Brain microvascular endothelial cell (primary cell): ENCODE measurements at places on chromosomes 12 and 14.

DNA sequence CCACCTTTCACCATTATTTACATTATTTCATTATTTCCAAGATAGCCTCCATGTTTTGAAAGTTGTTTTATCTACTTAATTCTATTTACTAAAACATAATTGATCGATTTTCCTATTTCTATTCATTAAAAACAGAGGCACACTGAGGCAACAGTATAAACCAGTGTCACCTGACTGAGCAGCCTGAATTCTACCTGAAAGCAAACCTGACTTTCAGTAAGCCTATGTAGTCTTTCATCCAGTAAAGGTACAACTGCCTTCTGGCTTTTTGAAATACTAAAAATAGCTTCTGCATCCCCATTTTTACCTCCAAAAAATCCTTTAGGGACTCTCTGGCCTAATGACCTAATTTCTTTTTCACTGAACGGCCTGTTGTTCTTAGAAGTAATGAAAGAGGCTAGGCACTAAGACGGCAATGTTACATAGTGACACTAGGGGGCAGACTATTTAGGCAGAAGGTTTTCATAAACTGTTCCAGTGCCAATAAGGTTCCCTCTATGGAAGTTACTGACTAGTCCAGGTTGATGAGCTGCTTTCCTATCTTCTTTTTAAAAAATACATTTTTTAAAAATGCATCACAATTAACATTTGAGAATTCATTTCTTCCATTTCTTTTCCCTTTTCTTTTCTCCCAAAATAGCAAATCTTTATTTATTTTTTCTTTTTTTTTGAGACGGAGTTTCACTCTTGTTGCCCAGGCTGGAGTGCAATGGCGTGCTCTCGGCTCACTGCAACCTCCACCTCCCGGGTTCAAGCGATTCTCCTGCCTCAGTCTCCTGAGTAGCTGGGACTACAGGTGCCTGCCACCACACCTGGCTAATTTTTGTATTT, 17.5 kb downstream of the ANAPC5 start:
- DNase-seq: peak; percentile 47

GRCh38 chr12:96534339-96534738, 45.0 kb downstream of the CFAP54 start:
- DNase-seq: peak; percentile 14

- DNase-seq: peak; percentile 71
These were observed 5.4 kb downstream of the SLC15A4 start for GRCh38 chr12:128818065-128819022.

DNA sequence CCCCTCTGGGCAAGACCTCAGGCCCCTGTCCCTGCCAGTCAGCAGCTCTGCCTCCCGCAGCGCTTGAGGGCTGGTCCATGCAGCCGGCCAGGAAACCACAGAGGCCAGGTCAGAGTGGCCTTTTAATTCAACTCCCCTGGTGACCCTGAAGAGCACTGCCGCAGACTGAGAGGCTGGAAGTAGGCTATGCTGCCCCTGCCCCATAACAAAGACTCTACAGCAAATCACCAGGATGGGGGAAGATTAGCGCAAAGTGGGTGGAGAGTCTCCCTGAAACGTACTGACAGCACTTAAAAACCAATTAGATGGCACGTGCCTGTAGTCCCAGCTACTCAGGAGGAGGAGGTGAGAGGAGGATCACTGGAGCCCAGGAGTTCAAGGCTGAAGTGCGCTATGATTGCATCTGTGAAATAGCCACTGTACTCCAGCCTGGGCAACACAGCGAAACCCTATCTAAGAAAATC, 70.5 kb downstream of the ITPK1 start:
- DNase-seq: no peak

GRCh38 chr12:127509066-127509778, 757.7 kb upstream of the TMEM132C start:
- peak; percentile 76 for DNase-seq

- DNase-seq: no peak
These were observed 239.3 kb downstream of the MED13L start for GRCh38 chr12:116037941-116038837.

DNA sequence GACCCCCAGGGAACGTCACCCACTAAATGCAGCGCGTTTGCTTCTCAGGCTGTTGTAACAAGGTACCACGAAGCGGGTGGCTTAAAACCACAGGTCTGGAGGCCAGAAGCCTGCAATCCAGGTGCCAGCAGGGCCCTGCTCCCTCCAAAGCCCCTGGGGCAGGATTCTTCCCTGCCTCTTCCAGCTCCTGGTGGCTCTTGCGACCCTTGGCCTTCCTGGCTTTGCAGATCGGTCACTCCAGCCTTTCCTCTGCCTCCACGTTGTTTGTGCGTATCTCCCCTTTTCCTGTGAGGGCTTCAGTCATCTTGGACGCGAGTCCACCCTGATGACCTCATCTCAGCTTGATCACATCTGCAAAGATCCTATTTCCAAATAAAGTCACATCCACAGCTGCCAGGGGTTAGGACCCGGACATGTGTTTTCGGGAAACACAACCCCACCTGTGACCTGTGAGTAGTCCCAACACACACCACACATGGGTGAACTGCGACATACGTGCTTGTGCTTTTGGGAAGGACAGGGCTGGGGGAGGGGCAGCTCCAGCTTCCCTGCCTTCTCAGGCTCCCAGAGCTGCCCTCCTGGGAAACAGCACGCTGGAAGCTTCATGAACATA, 114.5 kb upstream of the NCOR2 start:
- peak; percentile 55 for DNase-seq

DNA sequence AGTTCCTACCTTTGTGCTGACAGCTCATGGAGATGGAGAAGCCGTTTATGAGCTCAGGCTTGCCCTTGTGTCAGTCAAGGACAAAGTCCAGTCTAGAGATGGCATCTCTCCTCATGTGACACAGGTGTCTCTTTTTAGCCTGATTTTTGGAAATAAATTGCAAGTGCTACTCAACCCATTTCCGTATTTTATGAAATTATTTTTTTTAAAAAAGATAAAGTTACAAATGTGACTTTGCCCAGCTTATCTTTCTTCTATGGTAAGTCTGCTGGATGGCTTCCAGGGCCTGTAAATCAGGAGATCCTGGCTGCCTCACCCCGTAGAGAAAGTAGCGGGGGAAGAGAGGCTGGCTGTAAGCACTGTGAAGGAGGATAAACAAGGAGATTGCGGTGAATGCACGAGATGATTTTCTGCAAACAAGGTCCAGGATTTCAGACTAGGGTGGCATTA, 169.7 kb downstream of the MYRFL start:
- DNase-seq: no peak

GRCh38 chr12:111196532-111196931, 172.4 kb downstream of the PHETA1 start:
- no peak for DNase-seq

- peak; percentile 8 for DNase-seq
These were observed 158.8 kb upstream of the PRMT8 start for GRCh38 chr12:3332188-3332587.

DNA sequence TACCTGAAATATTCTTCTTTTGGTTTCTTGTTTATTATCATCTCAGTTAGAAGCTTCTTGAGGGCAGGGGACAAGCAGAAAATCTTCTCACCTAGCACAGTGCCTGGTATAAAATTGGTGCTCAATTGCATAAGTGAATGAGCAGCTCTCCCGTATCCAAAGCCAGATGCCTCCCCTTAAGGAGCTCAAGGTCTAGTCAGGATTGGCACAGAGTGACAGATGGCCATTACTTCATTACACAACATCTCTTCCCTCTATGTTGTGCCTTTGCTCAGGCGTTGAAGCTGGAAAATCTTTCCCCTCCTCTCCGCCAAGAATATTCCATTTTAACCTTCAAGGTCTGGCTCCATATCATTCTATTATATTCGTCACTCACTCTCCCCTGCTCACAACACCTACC, 3.6 kb downstream of the SLC4A8 start:
- DNase-seq: no peak

- DNase-seq: no peak
These were observed 397.7 kb downstream of the MDGA2 start for GRCh38 chr14:47277703-47278102.

GRCh38 chr12:119363037-119363436, 28.5 kb downstream of the CCDC60 start:
- DNase-seq: no peak

DNA sequence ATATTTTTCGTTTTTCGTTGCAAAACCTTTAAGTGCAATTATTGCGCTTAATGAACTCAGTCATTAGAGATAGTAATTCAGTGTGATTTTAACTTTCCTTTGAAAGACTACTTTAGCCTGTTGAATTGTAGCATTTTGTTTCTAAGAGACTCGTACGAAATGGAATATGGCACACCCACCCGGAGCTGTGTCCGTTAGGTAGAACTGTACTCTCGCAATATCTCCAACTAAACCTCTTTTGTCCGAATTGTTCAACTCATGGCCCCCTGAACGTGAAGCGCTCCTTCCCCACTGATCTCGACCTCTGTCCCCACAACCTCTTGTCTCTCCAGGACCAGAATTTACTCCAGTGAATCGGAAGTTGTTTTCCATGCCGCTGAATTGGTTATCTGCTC, 800 bp downstream of the PCNX4 start:
- peak; percentile 29 for DNase-seq

GRCh38 chr12:50840809-50841487, 1.8 kb upstream of the TMPRSS12 start:
- no peak for DNase-seq
